Hematopoietic multipotent progenitor cell treated with erythropoietin and hydrocortisone succinate and interleukin-3 and kit ligand, for 17 days (in vitro differentiated cells): ENCODE measurements at places on chromosomes 5 and 9.
A peak's percentile ranks its signal among the peaks of the same experiment; 100 is the strongest.

- DNase-seq: no peak
Measured at GRCh38 chr5:6918255-6918654, 205.0 kb downstream of the TENT4A start.

DNA sequence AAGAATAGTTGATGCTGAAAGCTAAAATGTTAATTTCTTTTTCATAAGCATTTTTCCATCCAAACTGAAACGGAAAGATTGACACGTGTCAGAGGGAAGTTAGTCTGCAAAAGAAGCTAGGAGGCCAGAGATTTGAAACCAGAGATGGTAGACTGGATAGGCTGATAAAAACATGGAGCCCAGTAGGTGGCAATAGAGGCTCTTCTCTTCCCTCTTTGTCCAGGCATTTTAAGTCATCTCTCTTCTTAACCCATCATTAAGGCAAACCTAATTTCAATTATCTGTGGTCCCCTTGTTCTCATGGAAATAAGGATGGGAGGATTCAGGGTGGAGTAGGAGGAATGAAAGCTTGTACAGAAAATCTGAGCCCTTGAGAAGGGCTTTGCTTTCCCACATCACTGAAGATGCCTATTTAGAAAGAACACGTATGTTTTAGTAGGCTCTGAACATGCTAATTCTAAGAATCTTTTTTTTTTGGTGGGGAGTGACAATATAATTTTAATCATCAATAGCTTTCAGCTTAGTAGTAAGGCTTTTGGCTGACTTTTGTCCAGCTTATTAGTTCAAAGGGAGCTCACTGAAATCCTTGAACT, 66.6 kb downstream of the ZNF474 start:
- DNase-seq: no peak

GRCh38 chr5:82396396-82396795, 118.2 kb upstream of the RPS23 start:
- no peak for DNase-seq

- peak; percentile 45 for DNase-seq
Measured at GRCh38 chr9:33924978-33925797, 108.2 kb downstream of the UBE2R2 start.

- no peak for DNase-seq
Measured at GRCh38 chr9:127977884-127978647, 2.7 kb downstream of the EEIG1 start.

DNA sequence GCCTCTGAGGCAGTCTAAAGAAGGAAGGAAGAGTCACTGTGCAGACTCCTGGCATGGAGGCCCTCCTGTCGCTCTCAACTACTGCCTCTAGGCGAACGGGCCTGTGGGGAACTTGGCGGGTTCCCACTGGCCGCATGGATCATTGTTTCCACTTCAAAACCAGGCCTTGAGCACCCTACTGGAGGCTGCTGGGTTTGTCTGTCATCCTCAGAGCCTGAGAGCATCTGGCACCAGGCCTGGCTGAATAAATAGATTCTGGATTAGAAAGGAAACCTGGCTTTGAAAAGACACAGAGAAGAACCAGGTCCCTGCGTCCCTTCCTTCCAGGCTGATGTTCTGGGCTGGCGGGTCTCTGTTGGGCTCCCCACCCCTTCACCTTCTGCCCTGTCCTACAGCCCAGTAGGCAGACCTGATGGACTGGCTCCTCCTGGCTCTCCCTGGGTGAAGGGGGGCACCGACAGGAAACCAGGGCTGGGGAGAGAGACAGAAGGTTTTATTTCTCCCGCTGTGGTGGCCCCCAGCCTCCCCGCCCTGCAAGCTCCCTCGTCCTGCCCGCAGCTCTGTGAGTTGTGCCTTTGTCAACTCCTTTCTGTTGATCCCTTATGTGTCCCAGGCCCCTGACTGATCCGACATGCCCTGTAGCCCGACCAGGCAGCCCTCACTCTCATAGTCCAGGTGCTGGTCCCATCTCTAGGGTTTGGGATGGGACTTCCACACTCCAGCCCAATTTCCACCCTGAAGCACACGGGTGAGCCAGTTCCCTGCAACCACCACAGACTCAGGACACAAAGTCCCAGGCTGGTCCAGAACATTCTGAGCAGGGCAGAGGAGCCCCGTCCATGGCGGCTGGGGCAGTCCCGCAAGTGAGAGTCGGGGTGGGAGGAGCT, 50.1 kb downstream of the ADAMTS2 start:
- DNase-seq: no peak

GRCh38 chr5:147346006-147346561, 111.3 kb downstream of the STK32A start:
- no peak for DNase-seq

DNA sequence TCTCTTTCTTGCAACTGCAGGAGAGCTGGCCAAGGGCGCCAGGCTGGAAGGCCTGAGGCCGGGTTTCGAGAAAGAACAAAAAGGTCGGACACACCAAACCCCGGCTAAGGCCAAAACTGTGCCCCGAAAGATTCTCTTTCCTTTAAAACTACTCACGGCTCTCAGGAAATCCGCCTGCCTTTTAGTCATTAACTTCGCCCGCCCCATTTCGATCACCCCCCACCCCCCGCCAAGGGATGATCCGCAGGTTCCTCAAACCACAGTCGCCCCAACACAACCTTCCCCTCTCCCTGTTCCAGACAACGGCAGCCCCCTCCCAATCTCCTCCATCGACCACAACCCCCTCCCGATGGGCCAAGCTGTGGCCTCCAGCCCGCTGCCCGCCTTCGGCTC, 536 bp downstream of the FEM1C start:
- DNase-seq: peak; percentile 57

GRCh38 chr5:37435261-37435660, 56.1 kb downstream of the WDR70 start:
- no peak for DNase-seq

DNA sequence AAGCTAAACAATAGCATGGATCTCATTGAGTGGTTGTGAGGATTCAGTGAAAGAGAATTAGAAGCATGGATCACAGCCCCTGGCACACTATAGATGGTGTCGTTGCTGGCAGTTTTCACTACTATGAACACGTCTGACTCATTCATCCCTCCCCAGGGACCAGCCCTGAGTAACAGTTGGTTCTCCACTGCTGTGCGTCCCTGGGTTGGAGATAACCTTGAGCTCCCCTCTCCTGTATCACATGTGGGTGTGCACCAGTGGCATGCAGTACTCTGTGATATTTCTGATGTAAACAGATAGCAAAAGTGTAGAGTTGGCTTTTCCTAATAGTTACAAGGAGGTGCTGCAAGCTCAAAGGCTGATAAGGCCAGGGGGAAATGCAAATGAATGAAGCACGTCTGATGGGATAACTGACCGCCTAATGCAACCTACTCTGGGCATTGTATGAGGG, 8.8 kb upstream of the LCP2 start:
- DNase-seq: peak; percentile 63
